ENCODE measurements at places on chromosomes 6 and 20. TPM values are rescaled to one million over a fixed set of nuclear protein-coding genes. Genes with fewer than 3 reads are reported as not detected.
A peak's percentile ranks its signal among the peaks of the same experiment; 100 is the strongest.

DNA sequence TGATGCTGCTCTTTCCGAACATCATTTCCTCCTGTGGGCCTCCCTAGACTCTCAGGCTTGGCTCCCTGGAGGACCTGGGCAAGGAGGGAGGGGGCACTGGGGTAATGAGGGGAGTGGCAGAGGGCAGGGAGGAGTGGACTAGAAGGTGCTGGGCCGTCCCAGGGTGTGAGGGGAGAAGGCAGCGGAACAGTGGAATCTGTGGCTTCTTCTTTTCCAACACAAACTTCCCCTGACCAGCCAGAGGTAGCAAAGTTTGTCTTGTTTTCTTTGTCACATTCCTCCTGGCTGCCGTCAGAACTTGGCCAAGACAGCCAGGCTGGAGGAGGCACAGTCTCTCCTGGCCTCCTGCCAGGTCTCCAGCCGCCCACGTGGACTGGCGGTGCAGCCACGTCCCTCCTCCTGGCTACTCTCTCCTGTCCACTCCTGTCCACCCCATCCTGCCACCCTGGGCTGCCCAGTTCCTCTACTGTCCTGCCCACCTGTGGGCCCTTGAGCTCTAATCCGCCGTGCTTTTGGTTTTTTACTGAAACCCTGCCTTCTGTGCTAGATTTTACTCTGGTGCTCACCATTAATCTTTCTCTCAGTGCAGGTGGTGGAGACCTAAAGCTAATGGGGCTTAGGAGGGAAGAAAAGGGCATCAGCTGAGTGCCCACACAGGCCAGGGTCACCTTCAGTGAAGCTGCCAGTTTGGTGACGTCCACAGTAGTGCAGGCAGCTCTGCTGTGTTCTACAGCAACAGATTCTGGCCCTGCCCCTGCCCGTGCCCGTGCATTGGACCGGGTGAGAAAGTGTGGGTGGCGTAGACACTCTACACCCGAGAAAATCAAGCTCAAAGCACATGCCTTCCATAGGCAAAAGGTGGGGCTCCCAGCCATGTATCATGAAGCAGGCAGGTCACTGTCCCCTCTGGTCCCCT is 2.8 kb upstream of the CDSN start:
- no peak for DNase-seq

DNA sequence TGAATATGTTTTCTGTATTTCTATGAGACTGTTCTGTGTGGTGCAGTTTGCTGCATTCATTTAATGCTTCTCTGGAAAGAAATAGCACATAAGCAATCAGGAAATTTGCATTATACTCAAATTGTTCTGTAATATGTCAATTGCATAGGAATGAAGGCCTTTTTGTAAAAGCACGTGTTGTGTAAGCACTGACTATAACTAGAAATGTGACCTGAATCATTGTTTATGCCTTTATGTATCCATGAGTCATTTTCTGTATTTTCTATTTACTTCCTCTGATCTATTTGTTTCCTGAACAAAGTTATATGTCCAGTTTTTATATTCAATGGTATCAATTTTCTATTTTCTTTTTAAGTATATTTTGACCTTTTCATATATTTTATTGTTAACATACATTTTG is 1455.3 kb downstream of the GRIK2 start:
- DNase-seq: no peak

Gene OR12D3
- total RNA-seq: not detected

DNA sequence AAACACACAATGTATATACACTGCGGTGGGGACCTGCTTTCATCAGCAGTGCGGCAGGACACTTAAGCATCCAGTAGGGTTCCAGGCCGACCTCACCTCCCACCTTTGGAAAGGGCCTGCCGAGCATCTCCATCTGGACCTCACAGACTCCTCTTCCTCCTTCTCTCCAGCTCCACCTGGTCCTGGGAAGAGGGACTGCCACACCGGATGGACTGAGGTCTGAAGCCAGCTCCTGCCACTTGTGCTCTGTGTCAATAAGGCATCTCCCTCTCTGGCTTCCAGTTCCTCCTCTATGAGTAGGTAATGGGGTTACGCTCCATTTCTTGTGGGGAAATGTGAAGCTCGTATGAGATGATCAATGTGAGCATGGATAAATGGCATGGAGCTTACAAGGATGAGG is 19.1 kb upstream of the NNAT start:
- no peak for DNase-seq

- no peak for DNase-seq
Measured at GRCh38 chr20:22582964-22583772, 1.2 kb downstream of the FOXA2 start.

Gene ADGRF5
- total RNA-seq: 24.5 TPM

- no peak for DNase-seq
Measured at GRCh38 chr20:61980647-61981583, 84.8 kb downstream of the TAF4 start.

DNA sequence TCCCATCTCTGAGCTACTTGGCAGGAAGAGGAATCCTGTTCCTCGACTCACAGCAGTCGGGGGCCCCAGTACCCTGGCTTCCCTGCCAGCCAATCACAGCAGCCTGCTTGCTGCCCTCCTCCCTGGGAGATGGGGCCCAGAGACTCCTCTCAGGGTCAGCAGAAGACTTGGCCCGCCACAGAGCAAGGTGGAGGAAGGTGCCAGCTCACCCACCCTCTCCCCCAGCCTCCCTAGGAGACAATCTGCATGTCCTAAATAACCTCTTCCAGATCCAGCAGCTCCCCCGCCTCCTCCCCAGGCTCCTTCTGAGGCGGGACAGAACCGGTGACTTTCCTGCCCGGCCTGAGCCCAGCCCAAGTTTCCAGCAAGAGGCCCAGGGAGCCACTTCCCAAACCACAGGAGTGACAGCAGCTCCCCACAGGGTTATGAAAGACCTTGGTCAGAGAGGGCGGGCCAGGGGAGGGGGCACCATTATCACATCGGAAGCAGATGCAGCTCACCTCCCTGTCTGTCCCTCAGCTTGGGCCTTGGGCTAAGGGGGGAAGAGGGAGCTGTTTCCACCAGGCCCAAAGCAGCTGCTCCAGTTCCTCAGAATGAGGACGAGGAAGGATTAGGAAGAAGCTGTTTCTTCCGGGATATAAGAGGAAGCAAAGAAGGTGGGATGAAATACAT is 2.3 kb downstream of the CCND3 start:
- DNase-seq: peak; percentile 92

Gene AKAP12
- total RNA-seq: 188 TPM

Gene C6orf15
- total RNA-seq: not detected

- peak; percentile 31 for DNase-seq
Measured at GRCh38 chr6:100460650-100461204, 4.0 kb downstream of the SIM1 start.

DNA sequence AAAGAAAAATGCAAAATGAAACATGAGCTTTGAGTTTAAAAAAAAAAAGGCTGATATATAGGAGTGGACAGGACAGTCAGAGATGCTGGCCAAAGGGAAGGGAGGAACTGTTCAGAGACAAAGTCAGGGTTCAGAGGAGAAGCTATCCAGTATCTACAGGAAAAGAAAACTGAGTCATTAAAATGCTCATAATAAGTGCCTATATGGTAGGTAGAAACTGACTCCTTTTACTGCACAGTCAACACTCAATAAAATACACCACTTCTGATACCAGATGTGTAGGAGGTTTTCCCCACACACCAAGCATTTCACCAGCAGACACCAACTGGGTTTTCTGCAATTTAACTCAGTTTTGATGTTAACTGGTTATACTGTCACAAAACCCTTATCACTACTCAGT is 32.9 kb downstream of the FRK start:
- no peak for DNase-seq

- no peak for DNase-seq
Measured at GRCh38 chr20:44137266-44137801, 49.7 kb downstream of the JPH2 start.

Gene SYCP2L
- total RNA-seq: 0.75 TPM

DNA sequence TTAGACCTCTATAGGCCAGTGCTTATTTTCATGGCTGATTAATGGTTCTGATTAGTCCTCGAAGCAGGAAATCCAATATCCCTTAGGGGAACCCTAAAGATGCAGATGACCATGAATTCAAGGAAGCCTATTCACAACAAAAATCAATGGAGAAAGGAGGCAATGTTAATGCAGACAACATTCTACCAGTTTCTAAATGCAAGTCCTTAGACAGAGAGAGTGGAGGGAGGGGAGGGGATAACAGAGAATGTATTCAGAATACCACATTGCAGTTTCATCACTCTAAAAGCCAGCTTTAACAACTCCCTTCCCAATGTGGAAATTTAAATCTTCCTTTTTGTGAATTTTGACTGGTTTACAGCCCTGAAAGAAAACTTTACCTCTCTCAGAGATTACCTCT is 87.1 kb upstream of the POU3F2 start:
- no peak for DNase-seq

GRCh38 chr20:17721802-17722486 is 22.2 kb downstream of the BANF2 start:
- no peak for DNase-seq

Gene GPX5
- not detected for total RNA-seq

DNA sequence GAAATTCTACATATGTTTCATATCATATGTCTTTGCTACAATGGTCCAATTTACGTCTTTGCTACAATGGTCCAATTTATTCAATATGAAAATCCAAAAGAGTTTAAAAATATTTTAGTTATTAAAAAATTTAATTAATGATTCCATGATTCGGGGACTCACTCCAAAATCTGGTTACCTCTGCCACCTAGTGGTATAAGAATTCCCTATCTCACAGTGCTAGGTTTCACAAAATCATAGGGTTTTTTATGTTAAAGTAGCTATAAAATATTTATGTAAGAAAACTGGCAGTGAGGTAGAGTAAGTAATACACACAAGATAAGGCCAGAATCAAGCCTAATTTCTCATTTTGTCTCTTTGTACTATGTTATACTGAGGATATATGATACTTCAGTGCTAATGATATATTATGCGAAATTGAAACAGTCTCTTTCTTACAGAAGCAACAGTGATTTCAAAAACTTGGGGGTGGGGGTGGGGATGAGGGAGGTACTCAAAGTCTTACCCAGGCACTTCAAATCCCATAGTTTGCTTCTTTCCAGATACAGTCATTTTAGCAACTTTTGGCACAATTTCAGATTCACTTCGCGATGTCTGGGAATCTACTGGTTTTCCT is 52.3 kb downstream of the HBS1L start:
- DNase-seq: no peak

GRCh38 chr6:100998111-100998510 is 117.0 kb upstream of the ASCC3 start:
- no peak for DNase-seq
